ENCODE measurements at places on chromosomes 2 and 18. TPM values are rescaled to one million over a fixed set of nuclear protein-coding genes. Genes with fewer than 3 reads are reported as not detected.
A peak's percentile ranks its signal among the peaks of the same experiment; 100 is the strongest.

Gene ZC3H6
- total RNA-seq: 7.3 TPM

Gene RPIA
- 24.6 TPM for total RNA-seq

DNA sequence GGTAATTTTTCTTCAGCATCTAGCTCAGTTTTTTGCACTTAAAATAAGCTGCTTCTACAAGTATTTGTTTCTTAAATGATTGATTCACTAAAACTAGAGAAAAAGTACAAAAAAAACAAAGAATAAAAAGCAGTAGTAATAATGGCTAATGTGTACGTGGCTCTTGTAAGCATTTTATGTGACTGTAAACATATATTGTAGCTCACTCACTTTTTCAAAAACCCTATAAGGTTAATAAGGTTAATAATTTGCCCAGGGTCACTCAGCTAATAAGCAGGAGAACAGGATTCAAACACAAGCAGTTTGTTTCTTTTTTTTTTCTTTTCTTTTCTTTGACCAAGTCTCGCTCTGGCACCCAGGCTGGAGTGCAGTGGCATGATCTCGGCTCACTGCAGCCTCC, 67.5 kb downstream of the RMDN2 start:
- peaks cover 6% of the 10 kb centered on the region for H3K4me1 ChIP-seq
- no peak overlapping the region for H3K4me3 ChIP-seq
- no peaks in the 10 kb centered on the region for H3K27me3 ChIP-seq
- no peak for DNase-seq
- H3K27ac ChIP-seq: no peak overlapping the region

- H3K4me3 ChIP-seq: no peak overlapping the region
- no peaks in the 10 kb centered on the region for H3K36me3 ChIP-seq
- no peak overlapping the region for H3K27ac ChIP-seq
- DNase-seq: no peak
- H3K27me3 ChIP-seq: peaks cover 3% of the 10 kb centered on the region
Measured at GRCh38 chr18:78612318-78612717, 367.3 kb upstream of the SALL3 start.

GRCh38 chr2:26542194-26542455, 64.2 kb upstream of the OTOF start:
- H3K27me3 ChIP-seq: peaks cover 16% of the 10 kb centered on the region
- no peak overlapping the region for H3K27ac ChIP-seq
- no peak for DNase-seq

GRCh38 chr18:23627321-23627720, 35.4 kb downstream of the ANKRD29 start:
- no peak overlapping the region for H3K4me3 ChIP-seq
- no peaks in the 10 kb centered on the region for H3K36me3 ChIP-seq
- H3K27ac ChIP-seq: no peak overlapping the region
- no peak for DNase-seq

DNA sequence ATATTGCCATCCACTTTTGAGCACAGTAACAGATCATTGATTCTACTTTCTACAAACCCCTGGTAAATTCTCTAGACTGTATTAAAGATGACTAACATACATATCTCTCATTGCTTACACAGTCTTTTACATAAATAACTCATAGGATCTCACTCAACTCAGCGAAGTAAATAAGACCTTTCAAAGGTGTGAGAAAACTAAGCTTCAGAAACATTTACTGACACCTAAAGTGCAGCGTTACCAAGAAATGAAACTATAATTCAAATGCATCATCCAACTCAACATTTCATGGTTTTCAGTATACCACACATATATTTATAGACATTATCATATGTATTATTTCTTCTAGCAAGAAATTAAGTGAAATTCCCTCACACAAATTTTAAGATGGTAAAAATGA, 189.8 kb downstream of the METTL4 start:
- H3K27me3 ChIP-seq: no peaks in the 10 kb centered on the region
- no peaks in the 10 kb centered on the region for H3K36me3 ChIP-seq
- peaks cover 6% of the 10 kb centered on the region for H3K4me1 ChIP-seq
- no peak for DNase-seq
- no peak overlapping the region for H3K27ac ChIP-seq

DNA sequence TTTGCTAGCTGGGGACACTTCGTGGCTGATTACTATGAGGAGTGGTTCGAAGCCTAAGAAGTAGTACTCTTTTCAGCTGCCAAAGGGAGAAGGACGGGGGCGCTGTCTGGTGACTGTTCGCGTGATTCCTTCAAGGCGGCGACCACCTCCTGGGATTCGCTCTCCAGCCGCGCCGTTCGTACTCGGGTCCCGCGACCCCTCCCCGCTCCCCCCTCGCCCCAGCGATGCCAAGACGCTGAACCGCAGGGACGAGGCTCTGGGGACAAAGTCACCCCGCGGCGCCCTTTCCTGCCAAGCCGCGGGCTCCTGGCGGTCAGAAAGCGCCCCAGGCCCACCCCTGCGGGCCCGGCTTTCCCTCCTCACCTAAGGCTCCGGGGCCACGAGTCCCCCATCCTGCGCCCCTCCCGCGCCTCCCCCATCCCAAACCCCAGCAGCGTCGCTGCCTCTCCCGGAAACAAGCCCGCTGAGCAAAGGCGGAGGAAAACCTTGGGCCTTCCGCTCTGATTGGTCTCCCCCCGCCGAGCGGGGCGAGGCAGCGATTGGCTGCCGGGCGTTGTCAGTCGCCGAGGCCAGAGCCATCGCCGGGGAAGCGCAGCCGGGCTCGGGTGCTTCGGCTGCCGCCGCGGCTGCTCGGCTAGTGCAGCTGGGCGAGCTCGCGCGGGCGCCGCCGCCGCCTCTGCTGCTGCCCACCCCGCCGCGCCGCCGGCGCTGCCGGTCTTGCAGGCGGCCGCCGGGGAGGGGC, 404.3 kb downstream of the XIRP2 start:
- peaks cover 13% of the 10 kb centered on the region for H3K4me1 ChIP-seq
- DNase-seq: peak; percentile 86
- H3K27ac ChIP-seq: peak within 1 kb of the TSS; percentile 91
- no peaks in the 10 kb centered on the region for H3K36me3 ChIP-seq
- H3K4me3 ChIP-seq: peak within 1 kb of the TSS; percentile 90

All from progenitor cell of endocrine pancreas (in vitro differentiated cells).